Kidney glomerular epithelial cell (primary cell): ENCODE measurements at places on chromosomes 3 and 15.

- no peak for DNase-seq
Measured at GRCh38 chr3:134134240-134134639, 104.5 kb upstream of the SLCO2A1 start.

DNA sequence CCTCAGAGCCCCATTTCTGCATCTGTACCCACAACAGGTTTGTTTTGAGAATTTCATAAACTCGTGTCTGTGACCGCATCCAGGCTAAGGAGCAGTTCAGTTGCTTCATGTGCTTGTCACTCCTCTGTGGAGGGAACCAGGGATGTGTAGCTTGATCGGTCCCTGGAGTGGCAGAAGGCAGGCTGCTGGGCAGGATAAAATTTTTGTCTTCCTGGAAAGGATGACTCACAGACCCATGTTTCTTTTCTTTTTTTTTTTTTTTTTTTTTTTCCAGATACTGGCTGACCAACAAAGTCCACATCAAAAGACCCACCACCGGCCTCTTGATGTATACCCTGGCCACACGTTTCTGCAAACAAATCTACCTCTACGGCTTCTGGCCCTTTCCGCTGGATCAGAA lies 70.1 kb downstream of the ST8SIA2 start:
- no peak for DNase-seq

- DNase-seq: no peak
Measured at GRCh38 chr15:80747317-80748053, 31.7 kb upstream of the CEMIP start.

GRCh38 chr15:26628071-26628470 lies 144.8 kb downstream of the GABRB3 start:
- no peak for DNase-seq

GRCh38 chr3:172069478-172069877 lies 30.1 kb downstream of the FNDC3B start:
- no peak for DNase-seq

DNA sequence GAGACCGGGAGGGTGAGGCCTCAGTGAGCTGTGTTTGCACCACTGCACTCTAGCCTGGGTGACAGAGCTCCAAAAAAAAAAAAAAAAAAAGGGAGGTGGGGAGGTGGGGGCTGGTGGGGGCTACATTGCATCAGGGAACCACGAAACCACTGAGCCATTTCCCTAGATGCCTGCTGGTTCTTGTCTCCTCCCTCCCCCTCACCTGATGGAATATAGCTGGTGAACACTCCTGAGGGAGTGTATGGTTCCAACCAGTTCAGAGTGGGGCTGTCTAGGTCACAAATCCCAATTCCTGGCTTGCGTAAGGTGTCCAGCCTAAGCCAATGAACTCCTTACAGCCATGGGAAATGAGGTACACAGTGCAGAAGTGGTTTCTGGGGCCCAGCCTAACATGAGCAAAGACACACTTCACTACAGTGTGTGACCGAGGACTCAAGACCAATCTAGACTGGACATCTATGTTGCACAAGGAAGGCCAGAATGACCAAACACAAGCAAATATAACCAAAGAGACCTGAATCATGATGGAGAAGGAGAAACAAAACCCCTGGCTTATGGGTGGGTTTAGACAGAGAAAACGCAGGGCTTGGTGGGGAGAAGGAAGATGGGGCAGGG lies 39.1 kb upstream of the OSBPL11 start:
- DNase-seq: peak; percentile 7

DNA sequence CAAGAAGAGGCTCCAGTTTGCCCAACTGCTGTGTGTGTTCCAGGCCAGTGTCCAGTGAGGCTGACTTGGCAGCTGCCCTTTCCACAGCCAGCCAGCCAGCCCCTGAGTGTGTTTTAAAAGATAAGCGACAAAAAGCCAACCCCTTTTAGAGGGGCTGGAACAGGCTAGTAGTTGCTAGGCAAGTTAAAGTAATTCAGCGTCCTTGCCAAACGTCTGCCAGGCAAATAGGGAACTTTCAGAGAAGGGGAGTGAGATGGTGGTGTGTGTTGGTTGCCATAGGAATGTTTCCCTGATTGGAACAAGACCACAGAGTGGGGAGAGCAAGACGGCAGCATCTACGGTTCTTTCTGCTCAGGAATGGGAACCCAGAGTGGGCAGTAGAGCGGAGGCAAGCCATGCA lies 86.3 kb downstream of the TMEM108 start:
- DNase-seq: no peak

- peak; percentile 95 for DNase-seq
Measured at GRCh38 chr3:139427283-139428060, 38.0 kb upstream of the COPB2 start.

DNA sequence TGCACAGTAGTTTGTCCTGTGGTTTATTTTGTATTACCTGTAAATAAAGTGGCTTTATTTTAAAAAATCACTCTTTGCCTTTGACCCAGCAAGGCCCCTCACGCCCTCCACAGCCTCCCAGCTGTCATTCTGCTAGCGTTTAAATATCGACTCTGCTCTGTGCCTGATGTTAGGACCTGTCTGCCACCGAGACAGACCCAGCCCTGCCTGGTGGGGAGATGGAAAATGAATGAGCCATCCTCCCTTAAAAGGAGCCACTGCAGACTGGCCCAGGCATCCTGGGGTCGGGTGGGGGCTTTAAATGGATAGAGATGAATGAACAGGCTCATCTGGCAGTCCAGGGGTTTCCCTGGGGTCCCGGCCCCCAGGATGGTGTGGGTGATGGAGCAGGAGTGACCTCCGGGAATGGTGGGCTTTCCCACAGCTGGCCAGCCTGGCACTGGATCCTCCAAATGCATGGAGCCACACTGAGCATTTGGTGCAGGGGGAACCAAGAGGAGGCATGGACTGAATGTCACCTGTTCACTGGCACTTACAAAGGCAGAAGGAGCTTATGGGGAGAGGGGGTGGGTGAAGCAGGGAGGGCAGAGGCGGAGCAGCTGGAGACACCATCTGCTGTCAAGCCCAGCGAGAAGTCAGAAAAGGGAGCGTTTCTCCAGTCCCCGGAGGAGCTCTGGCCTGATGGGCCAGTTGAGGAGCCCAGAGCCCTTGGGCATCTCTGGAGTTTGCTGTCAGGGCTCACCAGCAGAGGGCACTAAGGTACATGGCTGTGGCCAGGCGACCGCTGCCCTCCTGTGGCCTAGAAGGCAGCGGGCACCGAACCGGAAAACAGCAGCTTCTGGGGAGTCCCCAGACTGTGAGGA lies 11.9 kb downstream of the GRM2 start:
- peak; percentile 28 for DNase-seq

- DNase-seq: no peak
Measured at GRCh38 chr3:178948546-178948945, 123.1 kb downstream of the ZMAT3 start.

DNA sequence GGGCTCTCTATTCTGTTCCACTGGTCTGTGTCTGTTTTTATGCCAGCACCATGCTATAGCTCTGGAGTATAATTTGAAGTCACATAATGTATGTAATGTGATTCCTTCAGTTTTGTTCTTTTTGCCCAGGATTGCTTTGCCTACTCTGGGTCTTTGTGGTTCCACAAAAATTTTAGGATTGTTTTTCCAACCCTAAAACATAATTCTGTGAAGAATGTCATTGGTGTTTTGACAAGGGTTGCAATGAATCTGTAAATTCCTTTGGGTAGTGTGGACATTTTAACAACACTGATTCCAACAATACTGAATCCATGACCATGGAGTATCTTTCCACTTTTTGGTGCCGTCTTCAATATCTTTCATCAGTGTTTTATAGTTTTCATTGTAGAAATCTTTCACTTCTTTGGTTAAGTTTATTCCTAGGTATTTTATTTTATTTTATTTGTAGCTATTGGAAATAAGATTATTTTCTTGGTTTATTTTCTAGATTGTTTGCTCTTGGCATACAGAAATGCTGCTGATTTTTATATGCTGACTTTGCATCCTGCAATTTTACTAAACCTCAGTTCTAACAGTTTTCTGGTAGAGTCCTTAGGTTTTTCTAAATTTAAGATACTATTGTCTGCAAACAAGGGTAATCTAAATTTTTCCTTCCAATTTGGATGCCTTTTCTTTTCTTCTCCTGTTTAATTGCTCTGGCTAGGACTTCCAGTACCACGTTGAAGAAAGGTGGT lies 29.7 kb downstream of the TJP1 start:
- no peak for DNase-seq
